ENCODE measurements at places on chromosomes 3 and 15. TPM values are rescaled to one million over a fixed set of nuclear protein-coding genes. Genes with fewer than 3 reads are reported as not detected.

The PAQR5 gene
- 0.58 TPM for total RNA-seq

The C3orf33 gene
- 2.9 TPM for total RNA-seq

The TNIK gene
- 38.3 TPM for total RNA-seq

The ABI3BP gene
- total RNA-seq, result 26.6 TPM

The RTF1 gene
- 18.4 TPM for total RNA-seq

Measured in regular cardiac myocyte (primary cell).